ENCODE measurements at places on chromosomes 6 and 20.

- DNase-seq = no peak
These were observed 39.5 kb upstream of the ADGRF5 start for GRCh38 chr6:46961232-46961631.

DNA sequence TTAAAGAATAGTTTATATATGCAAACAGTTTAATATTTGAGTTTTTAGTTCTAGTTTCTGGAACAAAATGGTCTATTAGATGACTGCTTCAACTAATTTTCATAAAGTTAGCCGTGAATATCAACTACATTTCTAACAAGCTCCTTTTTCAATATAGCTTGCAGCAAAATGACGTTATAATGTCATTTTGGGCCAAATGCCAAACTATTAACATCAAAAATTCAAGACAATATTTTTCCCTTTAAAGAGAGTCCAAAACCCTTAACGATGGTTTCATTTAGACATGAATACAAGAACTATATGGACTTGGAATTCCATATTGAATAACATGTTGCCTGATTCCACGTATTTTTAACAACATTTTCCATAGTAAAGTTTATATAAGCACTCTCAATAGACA is 91.0 kb downstream of the SMLR1 start:
- no peak for DNase-seq

DNA sequence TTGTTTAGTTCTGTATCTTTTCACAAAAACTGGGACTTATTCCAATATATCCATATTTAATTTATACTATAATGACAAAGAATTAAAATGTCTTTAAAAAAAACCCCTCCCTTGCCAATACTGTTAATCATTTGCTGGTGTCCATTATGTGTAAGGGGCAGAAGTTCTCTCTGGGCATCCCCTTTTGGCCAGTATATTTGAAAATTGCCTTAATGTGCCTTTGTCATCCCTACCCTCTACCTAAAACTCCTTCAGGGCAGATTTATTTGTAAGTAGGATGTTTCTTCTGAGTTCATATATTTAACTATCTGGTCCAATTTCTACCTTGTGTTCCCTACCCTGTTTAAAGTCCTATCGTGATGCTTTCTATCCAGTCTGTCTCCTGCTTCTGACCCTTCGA is 62.9 kb downstream of the ARHGAP18 start:
- DNase-seq = no peak

- DNase-seq = no peak
These were observed 9.2 kb upstream of the VSTM2L start for GRCh38 chr20:37893566-37894241.

- DNase-seq = no peak
These were observed 14.9 kb downstream of the ZBTB2 start for GRCh38 chr6:151376440-151376839.

GRCh38 chr6:163291622-163292021 is 122.9 kb upstream of the QKI start:
- DNase-seq = no peak

GRCh38 chr20:53141201-53142050 is 169.3 kb downstream of the TSHZ2 start:
- DNase-seq = no peak

- DNase-seq = no peak
These were observed 21.2 kb downstream of the TFAP2A start for GRCh38 chr6:10393544-10394225.

GRCh38 chr6:90610751-90611542 is 24.1 kb upstream of the MAP3K7 start:
- DNase-seq = peak; percentile 19

- no peak for DNase-seq
These were observed 182.7 kb downstream of the TBX18 start for GRCh38 chr6:84581494-84582259.

DNA sequence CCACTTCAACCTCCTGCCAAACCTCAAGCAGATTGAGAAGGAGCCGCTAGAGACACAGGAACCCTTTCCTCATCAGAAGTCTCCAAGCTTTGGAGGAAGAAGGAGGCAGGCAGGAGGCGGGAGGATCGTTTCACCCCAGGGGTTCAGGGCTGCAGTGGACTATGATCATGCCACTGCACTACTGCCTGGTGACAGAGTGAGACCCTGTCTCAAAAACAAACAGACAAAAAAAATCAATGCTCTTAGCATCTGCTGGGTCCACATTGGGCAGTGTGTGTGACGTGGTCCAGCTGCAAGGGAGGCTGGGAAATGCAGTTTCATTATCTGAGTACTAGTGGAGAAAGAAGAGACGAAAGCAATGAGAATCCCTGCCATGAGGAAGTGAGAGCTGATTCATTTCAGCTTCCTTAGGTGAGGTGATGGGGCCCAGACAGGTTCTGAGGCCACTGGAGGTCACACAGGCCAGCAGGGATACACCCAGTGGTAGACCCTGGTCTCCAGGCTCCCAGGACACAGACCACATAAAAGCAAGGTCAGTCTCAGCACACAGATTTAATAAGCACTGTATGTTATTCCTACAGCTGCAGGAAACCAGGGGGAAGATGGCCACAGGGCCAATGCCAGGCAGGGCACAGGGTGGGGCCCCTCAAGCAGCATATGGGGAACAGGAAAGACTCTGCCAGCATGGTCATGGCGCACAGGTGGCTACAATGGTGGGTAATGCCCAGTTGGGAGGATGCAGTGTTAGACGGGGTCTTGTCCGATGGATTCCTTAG is 4.3 kb downstream of the GFRA4 start:
- no peak for DNase-seq

- no peak for DNase-seq
These were observed 9.0 kb downstream of the GSTA3 start for GRCh38 chr6:52900536-52900935.

DNA sequence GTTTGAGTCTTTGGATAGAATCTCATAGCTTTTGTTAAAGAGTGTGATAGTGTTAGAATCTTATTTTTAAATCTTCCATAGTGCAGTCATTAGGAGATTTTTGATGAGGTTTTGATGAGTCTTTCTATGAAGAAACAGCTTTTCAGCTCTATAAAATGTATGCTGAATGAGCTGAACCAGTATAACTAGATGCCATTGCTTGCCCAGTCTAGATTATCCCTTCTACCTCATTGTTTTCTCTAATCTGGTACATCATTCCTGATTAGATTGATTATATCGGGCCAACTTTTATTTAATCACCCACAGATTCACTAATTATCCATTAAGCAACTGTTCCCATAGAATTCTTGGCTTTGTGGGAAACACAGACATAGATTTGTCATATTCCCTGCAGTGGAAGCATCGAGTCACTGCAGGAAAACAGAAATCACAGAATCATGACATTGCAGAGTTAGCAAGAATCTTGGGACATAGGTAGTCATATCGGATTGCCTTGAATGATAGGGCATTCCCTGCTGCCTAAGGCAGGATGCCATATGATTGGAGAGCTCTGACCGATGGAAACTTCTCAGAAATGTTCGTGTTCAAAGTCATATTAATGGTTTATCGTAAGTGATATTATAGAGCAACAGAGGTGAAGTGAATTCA is 882.7 kb upstream of the FLRT3 start:
- no peak for DNase-seq

DNA sequence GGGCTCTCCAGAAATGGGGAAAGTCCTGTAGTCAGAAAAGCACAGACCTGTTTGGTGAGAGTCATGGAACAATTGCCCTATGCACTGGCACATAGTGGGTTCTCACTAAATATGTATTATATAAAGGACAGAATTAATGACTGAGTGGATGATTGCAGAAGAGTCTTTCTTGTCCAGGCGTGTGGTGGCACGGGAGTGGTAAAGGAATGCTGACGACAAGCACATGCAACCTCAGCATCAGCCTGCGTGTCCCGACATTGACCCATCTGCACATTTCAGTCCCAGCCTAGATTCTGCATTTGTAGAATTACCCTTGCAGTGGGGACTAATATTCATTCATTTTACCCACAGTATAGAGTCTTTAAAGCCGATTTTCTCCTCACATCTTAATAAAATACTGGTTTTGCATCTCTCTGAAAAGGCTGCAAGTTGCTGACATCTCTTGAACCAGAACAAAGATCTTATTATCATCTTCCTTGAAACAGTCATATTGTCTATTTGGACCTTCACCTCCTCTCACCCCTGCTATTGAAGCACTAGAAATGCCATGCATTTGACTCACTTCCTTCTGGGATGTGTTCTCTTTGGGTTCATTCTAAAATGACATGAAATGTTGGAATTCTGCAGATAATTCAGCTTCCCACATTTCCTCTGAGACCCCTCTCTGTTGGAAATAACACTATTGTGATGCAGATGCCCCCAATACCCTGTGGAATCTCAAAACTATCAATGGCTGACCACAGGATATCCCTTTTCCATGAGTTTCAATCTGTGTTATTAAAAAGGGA is 883.6 kb upstream of the FLRT3 start:
- no peak for DNase-seq

GRCh38 chr6:135162678-135163439 is 18.2 kb upstream of the MYB start:
- peak; percentile 17 for DNase-seq

DNA sequence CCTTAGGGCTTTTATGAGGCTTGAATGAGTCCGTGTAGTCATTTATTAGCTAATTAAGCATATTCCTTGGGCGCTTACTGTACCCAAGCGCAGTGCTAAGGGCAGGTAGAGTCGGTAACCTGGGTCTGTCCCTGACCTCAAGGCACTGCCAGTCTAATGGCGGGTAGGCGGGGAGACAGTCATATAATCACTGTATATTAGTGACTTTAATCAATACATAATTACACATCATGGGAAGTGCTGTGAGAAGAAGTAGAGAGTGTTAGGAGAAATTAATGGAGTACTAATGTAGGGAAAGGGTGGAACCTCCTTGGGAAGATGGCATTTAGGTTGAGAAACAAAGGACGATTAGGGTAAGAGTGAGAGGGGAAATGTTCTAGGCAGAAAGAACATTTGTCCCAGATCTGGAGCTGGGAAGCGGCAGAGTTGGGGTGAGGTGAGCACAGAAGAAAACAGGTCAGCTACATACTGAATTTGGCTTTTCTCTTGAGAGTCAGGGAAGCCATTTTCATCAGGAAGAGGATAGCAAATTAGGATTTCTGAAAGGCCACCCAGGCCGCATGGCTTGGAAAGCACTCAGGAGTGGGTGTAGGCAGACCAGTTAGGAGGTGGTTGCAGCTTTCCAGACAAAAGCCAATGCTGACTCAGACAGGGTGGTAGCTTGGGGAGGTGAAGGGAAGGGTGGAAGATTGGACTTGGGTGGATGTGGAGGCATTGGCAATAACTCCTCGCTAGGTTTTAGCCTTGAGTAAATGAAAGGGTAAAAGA is 954 bp upstream of the BLCAP start:
- DNase-seq = no peak

DNA sequence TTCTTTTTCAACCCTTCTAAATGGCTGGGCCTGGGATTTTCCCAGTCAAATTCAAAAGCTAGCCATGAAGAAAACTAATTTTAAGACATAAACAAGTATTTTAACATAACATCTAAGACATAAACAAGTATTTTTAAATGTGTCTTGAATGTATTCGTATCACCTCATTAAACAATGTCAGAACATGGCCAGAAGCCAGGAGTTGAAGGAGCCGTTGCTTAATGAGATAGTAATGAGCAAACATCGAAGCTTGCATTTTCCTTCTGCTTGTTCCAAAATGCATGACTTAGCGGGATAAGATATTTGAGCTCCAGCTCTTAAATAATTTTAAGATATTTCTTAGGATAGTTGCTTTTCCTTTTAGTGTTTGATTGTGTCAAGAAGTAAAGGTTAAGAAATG is 4.2 kb upstream of the RNF182 start:
- no peak for DNase-seq

- no peak for DNase-seq
These were observed 85.8 kb upstream of the ESR1 start for GRCh38 chr6:151721671-151722070.

DNA sequence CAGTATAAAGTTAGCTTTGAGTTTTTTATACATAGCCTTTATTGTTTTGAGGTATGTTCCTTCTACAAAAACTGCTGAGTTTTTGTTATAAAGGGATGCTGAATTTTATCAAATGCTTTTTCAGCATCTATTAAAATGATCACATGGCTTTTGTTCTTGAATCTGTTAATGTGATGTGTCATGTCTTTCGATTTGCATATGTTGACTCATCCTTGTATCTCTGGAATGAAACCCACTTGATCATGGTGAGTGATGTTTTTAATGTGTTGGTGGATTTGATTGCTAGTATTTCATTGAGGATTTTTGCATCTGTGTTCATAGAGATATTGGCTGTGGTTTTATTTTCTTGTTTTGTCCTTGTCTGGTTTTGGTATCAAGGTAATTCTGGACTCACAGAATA is 24.7 kb upstream of the BLCAP start:
- DNase-seq = no peak

DNA sequence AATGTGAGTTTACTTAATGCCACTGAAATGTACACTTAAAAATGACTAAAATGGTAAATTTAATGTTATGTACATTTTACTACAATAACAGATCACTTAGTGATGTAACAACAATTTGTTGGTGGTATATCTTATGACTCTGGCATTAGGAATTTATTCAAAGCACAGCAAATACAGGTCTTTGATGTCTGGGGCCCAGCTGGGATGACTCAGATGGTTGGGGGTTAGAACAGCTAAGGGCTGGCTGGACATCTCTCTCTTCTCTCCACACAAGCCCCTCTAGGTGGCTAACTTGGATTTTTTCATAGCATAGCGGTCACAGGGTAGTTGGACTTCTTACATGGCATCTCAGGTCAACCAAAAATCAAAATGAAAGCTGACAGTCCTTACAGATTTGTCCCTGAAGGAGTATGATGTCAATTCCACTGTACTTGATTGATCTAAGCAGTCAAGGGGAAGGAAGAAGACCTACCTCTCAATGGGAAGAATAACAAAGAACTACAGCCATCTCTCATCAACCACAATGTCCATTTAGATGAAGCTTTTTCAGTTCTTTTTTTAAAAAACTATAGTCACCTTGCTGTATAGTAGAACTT is 37.5 kb upstream of the LCA5 start:
- no peak for DNase-seq

DNA sequence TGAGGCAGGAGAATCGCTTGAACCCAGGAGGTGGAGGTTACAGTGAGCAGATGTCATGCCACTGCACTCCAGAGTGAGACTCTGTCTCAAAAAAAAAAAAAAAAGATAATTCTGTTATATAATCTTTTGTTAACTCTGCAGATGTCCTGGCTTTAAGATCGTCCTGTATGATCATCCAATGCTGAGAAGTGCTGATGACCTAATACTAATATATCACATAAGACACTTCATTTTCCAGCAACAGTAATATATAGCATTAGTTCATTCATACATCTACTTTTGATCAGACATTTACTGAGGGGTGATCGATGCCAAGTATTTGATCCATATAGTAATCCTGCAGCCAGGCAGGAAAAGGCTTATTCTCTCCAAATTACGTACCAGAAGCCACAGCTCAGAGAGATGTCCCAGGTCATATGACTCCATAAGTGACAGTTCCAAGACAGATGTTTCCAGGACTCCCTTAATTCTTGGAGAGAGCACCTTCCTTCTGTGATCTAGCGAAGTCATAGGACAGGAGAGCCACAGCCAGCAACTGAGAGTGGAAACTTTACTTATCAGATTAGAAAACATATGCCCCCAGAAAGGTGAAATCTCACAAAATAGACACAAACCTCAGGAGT is 60.7 kb downstream of the SHLD1 start:
- no peak for DNase-seq
